ENCODE measurements at places on chromosomes 11 and 22.

- DNase-seq: no peak
These were observed 590 bp upstream of the TSPO start for GRCh38 chr22:43150731-43151206.

GRCh38 chr22:43326331-43327156 lies 16.6 kb downstream of the SCUBE1 start:
- DNase-seq: no peak

GRCh38 chr11:125552927-125553326 lies 16.4 kb upstream of the EI24 start:
- DNase-seq: no peak

DNA sequence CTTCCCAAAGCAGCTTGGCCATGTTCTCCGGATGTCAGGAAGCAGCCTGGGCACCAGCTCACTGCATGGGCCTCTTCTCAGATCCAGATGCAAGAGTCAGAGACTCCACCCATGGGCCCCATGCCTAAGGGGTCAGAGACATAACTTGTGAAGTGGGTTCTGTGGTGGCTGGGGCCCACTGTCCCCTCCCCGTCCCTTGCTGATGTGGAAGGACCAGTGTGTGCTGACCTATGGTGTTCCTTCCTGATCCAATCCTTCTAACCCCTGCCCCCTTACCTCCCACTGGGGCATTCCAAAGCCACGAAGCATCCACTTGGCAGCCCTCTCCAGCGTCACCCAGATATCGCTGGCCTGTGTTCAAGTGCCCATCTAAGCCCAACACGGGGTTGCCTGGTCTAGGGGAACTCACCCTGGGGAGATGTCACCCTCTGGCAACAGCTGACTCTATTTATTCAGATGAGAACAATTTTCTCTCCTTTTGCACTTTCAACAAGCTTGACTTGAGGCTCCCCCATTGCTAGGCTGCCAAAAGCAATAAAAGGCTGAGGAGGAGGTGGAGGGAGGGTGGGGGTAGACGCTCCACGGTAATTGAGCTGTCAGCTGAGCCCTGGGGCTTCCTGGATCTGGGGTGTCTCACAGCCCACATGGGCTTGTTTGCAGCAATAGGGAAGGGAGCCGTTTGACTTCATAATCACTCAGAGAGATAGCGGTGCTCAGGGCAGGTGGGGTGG lies 158.5 kb downstream of the ADAMTS15 start:
- DNase-seq: no peak

- DNase-seq: no peak
These were observed 72.1 kb downstream of the PTPRJ start for GRCh38 chr11:48052183-48053044.

GRCh38 chr11:14669958-14670357 lies 26.4 kb downstream of the PDE3B start:
- DNase-seq: no peak

All from spinal cord (tissue), 10 donors.